ENCODE measurements at places on chromosomes 5 and 9.

- peak; percentile 67 for DNase-seq
Observed at GRCh38 chr5:73312146-73312871, 136.3 kb downstream of the FOXD1 start.

- no peak for DNase-seq
Observed at GRCh38 chr9:133331221-133331620, 4.8 kb downstream of the SURF6 start.

GRCh38 chr5:79809743-79810142, 120.1 kb downstream of the CMYA5 start:
- no peak for DNase-seq

DNA sequence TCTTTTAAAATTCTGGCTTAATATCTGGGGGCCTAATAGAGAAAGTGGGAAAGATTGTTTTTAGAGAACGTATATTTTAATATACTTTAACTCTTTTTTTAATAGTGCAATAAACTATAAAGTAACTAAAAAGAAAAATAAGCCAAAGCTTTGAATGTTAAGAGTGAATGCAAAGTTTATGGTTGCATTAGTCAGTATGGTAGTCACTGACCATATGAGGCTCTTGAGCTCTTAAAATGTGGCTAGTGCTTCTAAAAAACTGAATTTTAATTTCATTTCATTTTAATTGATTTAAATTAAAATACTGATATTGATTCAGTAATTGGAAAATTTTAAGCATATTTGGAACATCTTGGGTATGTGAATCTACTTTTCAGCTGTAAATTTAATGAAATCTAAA, 310.7 kb downstream of the PJA2 start:
- DNase-seq = no peak

- DNase-seq = no peak
Observed at GRCh38 chr5:116303340-116303739, 218.5 kb downstream of the COMMD10 start.

- DNase-seq = no peak
Observed at GRCh38 chr5:158739951-158740757, 359.6 kb downstream of the EBF1 start.

DNA sequence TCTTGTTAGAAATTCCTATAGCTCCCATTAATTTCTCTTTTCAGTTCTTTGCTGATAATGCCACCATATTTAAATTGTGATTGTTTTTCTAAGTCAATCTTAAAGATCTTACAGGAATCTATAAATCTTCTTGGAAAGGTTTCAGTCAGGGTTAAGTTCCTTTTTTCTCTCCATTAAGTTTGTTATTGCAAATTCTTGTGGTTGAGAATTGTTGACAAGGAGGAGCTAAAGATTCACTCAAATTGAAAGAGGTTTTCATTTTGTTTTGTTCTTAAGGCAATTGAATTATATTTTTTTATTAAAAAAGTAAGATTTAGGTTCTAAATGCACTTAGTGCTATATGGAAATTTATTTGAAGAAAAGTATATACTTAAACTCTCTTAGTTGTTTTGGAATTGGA, 213.4 kb downstream of the PRR16 start:
- DNase-seq = no peak

DNA sequence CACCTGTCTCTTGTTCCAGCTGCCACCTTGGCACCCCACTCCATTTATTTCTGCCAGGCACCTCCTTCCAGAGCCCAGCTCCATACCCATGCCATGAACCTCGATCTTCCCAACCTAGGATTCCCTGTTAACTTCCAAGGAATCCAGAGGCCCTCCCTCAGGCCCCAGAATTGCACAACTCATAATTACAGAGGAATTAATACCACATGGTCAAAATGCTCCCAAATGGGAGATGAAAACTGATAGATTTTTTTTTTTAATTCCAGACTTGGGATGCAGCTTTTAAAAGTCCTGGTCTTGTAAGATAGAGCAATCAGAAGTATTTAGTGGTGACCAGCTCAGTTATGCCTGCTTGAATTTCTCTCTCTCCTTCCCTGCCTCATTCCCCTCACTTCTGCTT, 96.2 kb upstream of the CCDC112 start:
- DNase-seq = no peak

DNA sequence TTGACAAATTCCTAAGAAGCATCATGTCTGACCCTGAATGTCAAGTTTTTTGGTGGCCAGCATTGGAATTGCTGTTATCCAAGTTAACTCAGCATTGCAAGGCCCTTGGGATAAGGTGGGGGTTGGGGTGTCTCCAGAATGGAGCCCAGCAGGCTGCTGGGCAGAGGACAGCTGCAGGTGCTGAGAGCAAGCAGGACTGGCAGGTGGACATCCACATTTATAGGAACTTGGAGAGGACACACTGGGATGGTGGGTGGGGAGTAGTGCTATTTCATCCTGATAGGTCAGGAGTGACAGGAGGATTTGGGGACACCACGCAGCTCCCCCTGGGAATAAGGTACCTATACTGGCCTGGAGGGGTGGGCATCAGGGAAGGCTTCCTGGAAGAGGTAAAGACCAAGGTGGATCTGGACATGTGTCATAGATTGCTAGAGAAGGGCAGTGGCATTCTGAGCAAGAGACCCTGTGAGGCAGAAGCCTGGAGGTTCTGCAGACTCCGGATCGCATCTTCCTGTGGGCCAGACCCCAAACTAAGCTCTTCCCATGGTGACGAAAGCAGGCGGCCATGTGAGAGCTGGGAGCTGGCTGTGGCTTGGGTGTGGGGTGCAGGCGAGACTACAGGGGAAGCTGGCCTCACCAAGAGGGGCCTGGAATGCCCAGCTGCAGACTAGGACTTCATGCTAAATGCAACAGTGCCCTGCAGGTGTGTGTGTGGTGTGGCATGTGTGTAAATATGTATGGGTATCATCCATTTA, 148.1 kb downstream of the RGS3 start:
- DNase-seq = no peak

- DNase-seq = no peak
Observed at GRCh38 chr5:181184845-181185216, 20.2 kb downstream of the TRIM7 start.

DNA sequence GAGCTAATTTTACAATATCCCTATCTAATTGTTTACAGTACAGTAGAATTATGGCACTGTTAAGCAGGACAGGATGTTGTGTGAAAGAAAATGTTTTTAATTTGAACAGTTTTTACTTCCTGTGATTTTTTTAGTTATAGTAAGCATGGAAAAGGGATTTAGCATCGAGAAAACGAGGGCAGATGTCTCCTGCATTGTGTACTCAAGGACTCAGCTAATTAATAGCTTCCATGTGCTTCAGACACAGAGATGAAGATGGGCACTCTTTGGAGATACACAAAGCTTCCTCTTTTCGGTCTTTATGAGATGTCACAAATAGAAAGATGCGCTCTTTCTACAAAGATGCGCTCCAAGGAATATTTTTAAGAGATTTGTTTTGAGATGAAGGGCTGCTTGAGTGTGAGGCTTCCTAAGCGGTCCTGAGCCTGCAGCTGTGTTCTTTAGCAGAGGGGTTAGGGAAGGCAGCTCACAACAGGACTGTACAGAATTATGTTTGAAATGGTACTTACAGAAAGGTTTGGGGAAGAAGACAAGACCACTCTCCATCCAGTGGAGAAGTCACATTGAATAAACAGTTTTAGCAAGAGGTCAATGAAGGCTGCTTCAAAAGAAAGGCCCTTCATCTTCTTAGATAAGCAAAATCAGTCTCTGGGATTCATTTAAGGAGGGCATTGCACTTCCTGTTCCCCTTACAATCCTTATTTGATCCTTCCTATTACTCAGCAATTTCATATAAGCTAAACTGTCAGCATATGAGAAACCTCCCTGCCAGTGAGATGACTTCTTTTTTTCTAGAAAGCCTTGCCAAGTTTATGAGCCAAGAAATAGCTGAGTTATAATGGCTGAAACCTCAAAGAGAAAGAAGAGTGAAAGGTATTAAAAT, 311.5 kb downstream of the EFNA5 start:
- no peak for DNase-seq
